ENCODE measurements at places on chromosomes 4 and X.

- DNase-seq, result peak; percentile 49
Measured at GRCh38 chr4:152983774-152984411, 47.8 kb downstream of the FHDC1 start.

- no peak for DNase-seq
Measured at GRCh38 chr4:90852237-90852636, 725.0 kb downstream of the CCSER1 start.

DNA sequence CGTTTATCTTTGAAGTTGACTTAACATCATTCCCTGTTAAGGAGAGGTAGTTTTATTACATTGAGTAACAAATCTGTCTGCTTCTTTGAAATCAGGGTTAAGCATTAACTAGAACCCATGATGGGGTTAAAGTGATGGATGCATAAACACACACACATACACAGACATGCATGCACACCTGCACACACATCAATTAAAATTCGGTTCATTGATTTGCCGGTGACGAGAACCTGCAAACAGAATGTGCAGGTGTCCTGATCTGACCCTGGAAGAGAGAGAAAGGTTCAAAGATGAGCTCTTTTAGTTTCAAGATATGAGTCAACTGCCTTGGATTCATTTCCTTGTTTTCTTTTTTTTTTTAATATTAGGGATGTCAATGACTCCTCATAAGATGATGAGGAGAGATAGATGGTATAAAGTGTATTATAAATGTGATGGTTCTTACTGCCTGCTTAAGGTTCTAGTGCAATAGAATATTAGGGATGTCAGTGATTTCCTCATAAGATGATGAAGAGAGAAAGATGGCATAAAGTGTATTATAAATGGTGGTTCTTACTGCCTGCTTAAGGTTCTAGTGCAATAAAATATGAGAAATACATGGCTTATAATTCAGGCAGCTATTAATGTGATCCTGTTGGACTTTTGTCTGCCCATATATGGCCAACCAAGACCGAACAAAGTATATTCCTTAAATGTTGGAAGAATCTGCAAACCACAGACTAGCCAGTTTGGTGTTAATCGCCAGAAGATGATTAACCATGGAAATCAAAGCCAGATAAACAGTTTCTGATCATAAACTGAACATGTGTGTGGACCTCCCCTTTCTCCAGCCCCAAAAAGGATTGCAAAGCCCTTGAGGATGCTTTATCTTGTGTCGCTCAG is 14.1 kb upstream of the CD99 start:
- DNase-seq, result no peak

DNA sequence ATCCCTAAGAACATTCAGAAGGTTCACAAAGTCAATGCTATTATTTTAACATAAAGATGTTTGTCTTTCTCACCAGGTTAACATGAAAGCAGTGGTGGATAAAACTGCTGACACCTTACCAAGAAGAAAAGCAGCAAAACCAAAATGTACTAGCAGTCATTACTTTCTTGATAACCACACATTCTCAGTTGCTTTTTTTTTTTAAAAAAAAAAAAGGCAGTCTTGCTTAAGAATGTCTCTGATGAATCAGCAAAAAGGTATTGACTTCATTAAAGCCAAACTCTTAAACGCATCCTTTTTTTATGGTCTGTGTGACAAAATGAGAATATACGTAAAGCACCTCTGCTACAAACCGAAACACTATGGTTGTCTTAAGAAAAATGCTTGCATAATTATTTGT is 31.9 kb downstream of the CDKL2 start:
- no peak for DNase-seq

GRCh38 chrX:79259073-79259689 is 108.0 kb downstream of the ITM2A start:
- no peak for DNase-seq

DNA sequence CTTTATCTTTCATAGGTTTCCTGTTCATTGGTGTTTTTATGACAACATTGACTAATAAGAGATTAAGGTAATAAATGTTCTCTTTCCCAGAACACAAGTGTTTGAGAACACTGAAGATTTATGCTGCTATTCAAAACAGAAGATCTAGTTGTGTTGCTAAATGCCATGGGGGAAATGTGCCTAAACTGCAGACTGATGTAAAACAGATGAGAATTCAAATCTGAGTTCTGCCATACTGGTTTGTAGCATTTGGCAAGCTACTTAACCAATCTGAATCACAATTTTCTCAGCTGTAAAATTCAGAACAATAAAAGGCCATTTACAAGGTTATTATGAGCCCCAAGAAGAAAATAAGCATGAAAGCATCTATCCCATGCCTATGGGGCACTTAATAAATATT is 2.3 kb downstream of the SLC10A6 start:
- DNase-seq, result no peak

DNA sequence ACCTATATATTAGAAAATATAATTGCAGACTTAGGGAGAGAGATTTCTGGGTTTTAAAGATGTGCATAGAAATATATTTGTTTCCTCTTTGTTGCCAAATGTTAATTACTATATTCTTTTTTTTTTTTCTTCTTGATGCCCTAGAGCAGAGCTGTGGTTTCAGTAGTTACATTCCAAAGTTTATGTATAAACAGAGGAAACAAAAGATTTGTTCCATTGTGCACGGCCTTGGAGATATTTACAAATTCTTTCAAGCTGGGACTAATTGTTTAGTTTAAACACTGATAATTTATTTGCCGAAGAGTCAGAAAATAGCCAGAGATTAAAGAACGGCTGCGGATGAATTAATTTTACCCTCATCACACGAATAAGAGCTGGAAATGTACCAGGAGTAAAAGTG is 85.1 kb downstream of the USP46 start:
- no peak for DNase-seq

DNA sequence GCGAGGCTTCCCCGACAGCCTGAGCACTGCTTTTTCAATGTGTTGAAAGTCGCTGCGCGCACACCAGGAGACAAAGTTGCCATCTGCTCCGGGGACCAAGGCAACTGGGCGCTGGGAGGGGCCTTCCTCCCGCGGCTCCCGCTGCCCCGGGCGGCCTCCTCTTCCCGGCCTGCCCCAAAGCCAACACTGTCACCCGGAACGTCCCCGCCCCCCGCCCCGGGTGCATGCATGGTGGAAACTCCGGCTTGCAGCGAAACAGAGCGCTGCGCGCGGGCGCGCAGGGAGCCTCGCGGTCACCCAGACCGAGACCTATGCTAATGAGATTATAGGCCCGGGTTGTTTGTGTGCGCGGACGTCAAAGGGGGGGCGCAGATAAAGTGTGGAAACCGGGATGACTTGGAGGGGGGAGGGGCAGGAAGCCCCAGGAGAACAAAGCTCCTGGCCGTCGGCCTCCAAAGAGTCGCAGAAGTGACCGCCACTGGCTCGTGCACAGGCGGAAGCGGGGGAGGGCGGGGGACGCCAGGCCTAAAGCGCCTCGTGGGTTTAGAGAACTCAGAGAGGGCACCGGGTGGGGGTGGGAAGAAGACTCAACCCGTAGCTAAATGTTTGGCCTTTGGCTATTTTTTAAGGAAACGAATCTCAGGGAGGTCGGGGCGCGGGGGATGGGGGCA is 88.8 kb downstream of the BCOR start:
- peak; percentile 43 for DNase-seq

DNA sequence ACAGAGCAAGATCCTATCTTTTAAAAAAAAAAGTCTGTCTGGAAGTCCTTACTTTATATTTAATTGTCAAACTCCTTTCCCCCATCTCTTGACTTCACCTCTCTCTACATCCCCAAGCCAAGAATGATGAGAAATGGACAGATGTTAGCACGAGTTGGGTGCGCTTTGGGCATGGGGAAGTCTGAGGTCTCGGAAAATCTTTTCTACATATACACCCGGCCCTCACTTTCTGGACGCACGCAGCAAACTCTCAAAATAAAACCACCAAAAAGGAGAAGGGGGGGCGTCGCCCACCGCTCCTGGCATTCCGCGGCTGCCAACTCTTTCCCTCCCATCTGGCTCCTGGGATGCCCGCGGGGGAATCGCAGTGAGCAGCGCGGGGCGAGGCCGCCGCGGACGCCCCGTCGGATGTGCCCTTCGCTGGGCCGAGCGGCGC is 756 bp downstream of the IGFBP7 start:
- no peak for DNase-seq

DNA sequence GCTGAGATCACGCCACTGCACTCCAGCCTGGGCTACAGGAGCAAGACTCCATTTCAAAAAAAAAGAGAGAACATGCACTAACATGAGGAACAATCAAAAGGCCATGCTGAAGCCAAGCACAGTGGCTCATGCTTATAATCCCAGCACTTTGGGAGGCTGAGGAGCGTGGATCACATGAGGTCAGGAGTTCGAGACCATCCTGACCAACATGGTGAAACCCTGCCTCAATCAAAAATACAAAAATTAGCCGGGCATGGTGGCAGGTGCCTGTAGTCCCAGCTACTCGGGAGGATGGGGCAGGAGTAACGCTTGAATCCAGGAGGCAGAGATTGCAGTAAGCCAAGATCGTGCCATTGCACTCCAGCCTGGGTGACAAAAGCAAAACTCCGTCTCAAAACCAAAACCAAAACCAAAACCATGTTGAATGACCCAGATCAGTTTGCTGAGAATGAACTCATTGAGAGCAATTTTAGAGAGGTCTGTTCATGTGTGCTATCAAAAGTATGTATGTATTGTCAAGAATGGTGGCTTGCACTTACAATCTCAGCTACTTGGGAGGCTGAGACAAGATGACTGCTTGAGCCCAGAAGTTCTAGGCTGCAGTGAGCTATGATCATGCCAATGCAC is 44.8 kb downstream of the PDS5A start:
- DNase-seq, result no peak

Measured in frontal cortex (tissue), 4 donors.